ENCODE measurements at places on chromosomes 5 and 9.

DNA sequence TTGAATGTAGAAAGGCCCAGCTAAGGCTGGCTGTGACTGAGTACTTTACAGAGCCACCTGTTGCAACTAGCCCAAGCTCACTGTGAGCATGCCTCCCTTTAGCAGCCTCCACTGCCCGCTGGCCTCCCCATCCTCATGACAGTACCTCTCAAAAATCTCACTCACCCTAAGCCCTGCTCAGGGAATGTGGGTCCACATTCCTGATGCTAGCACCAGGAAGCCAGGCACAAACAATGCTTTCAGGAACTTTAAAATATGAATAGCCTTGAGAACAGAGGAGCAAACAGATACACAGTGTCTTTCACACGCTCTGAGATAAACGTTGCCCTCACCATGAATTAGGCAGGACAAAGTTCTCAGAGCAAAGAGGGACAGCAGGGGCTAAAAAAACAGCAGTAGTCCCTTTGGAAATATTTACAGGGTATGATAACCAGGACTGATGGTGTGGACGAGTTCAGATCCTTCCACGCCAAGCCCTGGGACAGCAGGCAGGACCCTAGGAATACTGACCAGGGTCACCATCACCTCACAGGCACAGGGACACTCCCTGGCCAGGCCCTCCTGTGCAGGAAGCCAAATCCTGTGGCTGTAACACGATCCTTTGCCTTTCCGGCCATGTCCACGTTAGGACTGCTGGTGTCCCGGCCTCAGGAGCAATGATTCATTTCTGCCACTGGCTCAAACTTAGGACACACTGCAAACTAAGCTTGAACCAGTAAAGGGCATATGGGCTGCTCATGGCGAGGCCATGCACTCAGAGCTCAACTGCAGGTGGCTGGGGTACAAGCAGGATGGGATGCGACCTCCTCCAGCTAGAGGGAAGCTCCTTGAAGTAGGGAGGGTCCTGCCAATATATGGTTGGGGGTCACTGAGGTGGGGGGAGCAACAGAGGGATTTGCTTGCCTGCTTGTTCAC, 9.6 kb downstream of the ACSL6 start:
- no peak for DNase-seq

DNA sequence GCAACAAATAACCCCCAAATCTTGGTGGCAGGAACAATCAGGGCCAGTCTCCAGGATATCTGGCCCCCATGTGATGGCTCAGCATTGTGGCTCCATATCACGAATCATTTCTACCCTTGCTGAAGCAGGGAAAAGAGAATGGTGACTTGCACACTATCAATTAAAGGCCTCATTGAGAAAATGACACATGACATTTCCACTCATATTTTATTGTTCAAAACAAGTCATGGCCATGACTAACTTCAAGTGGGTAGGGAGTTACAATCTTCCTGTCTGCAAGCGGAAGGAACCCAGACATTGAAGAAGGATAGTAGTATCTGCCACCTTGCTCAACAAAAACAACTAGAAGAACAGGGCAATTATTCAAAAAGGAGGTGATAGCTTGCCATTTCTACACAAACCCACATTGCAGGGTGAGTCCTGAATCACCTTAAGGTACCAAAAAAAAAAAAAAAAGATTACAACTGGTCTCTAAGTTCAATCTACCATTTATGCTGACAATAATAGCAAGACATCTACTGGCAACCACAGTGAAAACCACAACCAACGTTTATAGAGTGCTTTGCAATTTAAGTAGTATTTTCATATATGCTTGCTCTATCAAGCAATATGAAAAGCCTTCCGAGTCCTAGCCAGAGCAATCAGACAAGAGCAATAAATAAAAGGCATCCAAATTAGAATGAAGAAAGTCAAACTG, 186.7 kb upstream of the DAPK1 start:
- no peak for DNase-seq

DNA sequence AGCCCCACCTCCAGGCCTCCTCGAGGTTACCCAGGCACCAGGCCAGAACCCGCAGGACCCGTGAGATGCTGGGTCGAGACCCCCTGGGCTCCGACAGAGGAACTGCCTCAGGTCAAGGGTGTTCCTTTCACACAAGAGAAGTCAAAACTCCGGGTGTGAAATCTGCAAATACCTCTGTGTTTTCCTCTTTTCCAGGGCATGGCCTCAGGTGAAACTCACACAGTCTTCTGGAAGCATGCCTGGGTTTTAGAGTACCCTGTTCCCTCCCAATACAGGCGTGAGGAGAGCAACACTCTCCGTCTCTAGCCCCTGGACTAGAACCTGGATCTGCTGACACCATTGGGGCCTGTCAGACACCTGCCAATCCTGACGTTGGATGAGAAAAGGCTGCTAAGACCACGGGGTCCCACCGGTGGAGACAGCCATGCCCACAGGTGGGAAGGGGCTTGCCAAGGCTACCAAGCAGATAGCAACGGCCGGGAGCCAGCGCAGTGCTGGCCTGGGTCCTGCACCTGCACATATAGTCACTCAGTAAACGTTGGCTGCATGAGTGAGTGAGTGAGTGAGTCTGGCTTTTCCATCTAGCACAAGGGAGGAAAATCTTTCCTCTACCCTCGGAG, 182.0 kb upstream of the PPP1R26 start:
- no peak for DNase-seq

DNA sequence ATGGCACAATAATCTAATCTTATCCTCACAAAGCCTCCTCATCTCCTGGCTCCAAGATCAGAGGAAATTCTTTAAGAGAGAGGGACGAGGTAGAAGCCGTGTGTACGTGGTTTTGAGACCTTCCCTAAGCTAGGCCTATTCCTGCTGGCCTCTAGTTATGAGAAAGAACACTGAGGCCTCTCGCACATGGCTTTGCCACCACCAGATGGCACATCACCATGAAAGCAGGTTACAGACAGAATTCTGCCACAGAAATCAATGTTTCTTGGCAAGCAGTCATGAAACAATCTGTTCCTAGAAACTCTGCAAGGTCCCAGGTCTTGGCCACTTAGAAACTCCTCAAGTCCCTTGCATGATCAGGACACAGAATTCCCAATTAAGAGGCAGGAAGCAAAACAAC, 268.2 kb upstream of the TAS2R1 start:
- no peak for DNase-seq

DNA sequence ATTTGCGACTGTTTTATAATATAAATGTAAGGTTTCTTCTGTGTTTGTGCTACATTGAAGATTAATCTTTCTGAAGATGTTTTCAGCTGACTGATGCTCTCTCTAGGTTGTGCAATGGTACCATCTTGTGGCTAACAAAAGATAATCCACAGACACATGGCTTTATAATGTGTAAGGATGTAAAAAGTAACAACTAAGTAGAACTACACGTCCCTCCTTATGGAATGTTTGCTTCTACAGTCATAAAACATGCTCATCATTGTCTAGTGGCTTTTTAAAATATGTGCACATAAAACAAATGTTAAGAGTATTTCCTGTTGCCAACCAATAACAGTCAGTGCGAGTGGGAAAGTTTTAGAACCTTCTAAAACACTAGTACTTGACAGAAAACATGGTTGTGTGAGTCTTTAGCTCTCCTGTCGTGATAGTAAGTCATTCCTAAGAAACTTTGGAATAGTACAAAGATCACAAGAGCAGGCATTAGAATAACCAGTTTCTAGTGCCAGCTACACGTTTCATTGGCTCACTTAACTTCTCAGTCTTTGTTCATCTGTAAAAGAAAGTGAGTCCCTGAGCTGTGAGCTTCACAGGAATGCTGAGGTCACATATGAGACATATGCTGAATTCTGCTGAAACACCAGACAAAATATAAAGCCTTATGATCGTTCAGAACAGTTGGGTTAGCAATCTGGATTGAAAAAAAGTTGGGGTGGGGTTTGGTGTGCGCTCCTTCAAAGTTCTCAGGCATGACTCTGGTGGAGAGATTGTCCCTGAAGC, 75.7 kb upstream of the GLIS3 start:
- no peak for DNase-seq

GRCh38 chr9:114521846-114522245, 16.6 kb upstream of the WHRN start:
- no peak for DNase-seq

- DNase-seq = no peak
These were observed 171.0 kb downstream of the MSX2 start for GRCh38 chr5:174895360-174895759.

GRCh38 chr5:124880903-124881697, 134.7 kb upstream of the ZNF608 start:
- no peak for DNase-seq

GRCh38 chr5:7190712-7191250, 205.2 kb upstream of the ADCY2 start:
- no peak for DNase-seq

DNA sequence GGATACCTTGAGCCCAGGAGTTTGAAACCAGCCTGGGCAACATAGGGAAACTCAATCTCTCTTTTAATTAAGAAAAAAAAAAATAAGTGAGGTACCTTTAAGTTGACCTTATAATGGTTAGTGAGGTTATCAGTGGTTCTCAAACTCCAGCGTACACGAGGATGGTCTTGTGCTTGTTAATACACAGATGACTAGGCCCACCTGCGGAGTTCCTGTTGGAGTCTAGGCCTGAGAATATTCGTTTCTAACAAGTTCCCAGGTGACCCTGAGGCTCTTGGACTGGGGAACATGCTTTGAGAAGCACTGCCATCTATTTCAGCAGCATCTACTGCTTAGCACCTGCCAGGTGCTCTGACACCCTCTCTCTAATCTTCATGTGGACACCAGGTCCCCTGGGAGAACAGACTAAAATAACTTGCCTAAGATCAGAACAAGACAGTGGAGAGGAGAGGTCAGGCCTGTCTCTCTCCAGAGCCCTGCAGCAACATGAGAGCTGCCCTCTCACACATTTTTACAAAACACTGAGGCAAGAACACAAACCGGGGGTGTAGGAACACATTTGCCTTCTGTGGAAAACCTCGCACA, 24.6 kb downstream of the TLE1 start:
- no peak for DNase-seq

DNA sequence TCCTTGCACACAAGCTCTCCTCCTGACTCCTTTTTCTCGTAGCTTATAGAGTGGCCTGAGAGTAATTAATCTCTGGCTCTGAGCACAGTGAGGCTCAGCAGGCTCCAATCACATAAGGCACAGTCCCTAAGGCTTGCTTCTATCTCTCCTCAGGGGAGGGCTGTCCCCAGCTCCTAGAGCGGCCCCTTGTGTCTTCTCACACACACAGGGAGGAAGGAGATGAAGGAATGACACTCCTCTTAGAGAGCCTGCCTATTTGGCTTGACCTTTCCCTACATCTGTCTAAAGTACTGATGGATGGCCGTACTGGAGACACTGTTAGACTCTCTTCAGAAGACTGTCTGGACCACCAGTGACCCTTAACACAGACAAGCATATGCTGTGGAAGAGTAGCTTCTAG, 12.9 kb downstream of the TAS2R1 start:
- DNase-seq = no peak

GRCh38 chr9:113649054-113649453, 185.5 kb downstream of the RGS3 start:
- DNase-seq = no peak

- no peak for DNase-seq
These were observed 76.1 kb upstream of the ASS1 start for GRCh38 chr9:130368631-130369103.

GRCh38 chr5:129065721-129066120, 28.8 kb upstream of the ISOC1 start:
- no peak for DNase-seq

- no peak for DNase-seq
These were observed 155.0 kb downstream of the FGF1 start for GRCh38 chr5:142530904-142531303.

DNA sequence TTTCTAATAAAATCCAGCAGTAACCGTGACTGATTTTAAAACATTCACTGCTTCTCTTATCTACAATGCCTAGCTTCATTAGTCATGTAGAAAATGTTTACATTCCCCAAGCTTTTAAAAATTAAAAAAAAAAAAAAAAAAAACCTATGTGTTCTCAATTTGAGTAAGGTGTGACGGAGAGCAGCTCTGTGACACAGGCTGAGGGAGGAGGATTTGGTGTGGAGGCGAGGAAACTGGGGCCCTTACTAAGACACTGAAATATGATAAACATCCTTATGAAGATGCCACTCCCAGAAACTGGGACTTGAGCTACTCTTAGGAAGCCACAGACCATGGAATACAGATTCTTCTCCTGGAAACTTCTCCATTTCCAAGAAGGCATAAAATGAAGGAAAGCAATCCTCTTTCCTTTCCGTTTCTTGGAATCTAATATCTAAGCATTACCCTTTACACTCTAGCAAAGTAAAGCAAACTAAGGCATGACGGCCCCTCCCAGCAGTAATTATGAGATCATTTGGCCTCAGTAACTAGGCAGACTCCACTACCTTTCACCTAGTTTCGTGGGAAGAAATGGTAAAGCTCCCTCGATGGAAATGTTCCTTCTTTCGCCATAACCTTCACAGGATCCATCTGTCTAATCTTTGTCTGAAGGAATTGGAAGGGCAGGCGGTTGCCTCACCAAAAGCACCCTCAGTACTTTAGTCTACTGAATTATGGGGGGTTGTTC, 23.5 kb downstream of the GRAMD2B start:
- no peak for DNase-seq

GRCh38 chr9:88372103-88372654, 16.1 kb upstream of the SPIN1 start:
- no peak for DNase-seq

DNA sequence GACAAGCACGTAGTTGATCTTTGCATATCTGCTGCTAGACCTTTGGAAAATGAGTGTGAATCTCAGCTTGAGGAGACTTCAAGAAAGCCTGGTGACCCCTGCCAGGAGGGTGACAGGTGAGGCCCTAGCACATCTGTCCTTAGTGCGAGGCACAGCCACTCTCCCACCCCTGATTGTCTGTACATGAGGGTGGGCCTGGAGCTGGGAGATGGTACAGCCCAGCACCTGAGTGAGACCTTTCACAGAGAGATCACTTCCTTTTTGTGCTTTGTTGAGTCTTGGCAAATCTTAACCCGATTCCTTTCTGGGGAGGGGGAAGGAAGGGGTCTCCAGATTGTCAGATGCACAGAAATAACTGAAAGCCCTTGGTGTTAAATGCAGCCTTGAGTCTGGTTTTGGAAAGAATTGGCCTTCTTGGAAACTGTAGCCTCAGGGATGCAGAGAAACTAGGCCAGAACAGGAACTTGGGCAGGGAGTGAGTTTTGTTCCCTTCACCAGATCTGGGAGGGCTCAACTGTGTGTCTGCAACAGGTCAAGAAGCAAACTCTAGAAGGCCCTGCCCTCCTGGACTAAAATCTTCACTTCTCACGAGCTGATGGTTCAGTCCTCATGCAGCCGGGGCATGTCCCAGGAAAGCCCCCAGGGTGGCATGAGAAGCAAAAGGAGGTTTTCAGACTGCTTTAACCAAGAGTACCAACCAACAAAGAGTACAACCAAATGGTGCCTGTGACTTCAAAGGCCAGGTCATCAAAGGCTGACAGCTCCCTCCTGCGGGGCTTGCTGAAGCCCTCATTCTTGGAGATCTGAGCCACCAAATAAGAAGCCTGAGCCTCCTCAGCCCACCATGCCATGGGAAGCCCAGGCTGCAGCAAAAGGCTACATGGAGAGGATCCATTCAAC, 20.8 kb upstream of the SEMA4D start:
- DNase-seq = no peak

Data from activated naive CD8-positive, alpha-beta T cell treated with anti-CD3 and anti-CD28 coated beads, Interleukin-2, amount 50 U/mL, for 16 hours (primary cell).